ENCODE measurements at places on chromosomes 4 and X.
A peak's percentile ranks its signal among the peaks of the same experiment; 100 is the strongest.

GRCh38 chrX:25015486-25016360 lies at the start of gene ARX:
Gene ARX, minus strand, starts transcription at chrX:25015965. Its CDS starts 228 bp downstream, at chrX:25015737.
- no peak for DNase-seq

DNA sequence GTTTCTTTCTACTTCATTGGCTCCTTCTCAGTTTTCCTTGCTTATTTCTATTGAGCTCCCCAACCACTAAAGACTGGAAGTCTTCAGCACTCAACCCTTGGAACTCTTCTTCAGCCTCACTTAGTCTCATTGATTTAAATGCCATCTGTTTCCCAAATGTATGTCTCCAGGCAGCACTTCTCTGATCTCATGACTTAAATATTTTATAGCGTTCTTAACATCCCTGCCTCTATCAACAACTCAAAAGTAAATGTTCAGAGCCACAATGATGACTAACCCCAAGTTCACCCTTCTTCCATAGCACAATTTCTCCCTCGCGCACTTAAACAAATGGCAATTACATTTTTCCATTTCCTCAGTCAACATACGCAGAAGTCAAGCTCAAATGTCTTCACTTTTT lies 1393.3 kb downstream of the ARAP2 start:
- no peak for DNase-seq

- DNase-seq: no peak
These were observed 73.1 kb downstream of the PHEX start for GRCh38 chrX:22105231-22105630.

DNA sequence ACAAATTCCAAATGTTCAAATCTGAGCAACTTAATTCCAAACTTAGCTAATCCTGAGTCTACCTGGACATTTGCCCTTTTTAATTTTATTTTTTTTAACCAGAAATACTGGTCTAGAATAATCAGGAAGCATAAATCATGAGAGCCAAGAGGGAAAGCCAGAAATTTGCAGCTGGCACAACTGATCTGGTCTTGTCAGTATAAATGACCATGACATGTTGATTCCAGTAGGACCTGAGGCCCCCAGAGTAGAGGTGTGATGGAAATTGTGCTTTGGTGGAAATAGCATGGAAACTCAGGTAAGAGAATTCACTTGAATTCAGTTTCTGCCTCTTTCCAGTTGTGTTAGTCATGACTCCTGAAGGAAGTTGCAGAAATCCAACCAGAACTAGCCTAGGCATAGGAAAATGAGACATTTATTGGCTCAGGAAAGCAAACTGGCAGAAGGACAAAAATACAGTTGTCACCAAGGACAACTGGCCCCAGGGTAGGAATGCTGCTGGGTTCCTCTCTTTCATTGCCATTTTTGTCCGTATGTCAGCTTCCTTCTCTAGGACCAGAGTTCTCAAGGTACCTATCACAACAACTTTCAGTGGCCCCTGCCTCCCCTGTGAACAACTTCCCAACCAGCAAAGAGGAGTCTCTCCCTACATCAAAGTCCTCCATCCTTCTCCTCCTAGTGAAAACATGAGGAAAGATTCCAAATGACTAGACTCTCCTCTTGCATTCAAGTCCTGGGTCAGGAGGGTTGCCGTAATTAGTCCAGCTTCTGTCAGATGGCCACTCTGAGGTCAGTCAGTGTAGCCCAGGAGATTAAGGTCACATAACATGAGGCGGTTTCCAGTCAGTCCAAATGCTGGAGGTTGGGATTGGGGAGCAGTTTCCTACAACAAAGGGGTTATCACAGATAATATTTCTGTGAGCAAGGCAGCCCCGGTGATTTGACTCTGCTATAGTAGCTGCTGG lies 29.3 kb upstream of the MYOZ2 start:
- DNase-seq: no peak

DNA sequence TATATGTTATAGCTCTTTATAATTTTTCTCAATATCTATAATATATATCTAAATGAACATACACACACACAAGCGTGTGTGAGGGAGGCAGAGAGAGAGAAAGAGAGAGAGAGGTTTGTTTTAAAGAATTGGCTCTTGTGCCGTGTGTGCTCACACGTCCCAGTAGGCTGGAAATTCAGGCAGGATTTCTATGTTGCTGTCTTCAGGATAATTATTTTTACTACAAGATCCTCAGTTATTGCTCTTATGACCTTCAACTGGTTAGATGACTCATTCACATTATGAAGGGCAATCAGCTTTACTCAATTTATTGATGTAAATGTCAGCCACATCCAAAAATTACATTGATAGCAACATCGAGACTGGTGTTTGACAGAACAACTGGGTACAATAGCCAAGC lies 1520.7 kb upstream of the PCDH7 start:
- no peak for DNase-seq

DNA sequence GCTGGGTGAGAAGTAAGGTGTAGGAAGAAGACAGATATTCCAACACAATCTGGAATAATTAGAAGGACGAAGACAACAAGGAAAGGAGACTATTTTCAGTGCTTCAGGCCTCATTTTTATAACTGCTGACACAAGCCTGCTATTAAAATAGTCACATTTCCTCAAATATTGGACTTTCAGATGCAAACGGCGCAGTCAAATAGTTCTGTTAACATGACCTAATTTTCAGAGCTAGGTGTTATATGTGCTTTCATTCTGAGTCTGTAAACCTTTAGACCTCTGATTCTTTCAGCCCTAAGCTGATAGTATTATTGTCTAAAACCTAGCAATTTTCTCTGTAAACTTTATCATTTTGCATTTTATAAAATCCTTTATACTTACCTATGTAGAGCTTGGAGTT lies 261.5 kb downstream of the IL1RAPL1 start:
- DNase-seq: no peak

DNA sequence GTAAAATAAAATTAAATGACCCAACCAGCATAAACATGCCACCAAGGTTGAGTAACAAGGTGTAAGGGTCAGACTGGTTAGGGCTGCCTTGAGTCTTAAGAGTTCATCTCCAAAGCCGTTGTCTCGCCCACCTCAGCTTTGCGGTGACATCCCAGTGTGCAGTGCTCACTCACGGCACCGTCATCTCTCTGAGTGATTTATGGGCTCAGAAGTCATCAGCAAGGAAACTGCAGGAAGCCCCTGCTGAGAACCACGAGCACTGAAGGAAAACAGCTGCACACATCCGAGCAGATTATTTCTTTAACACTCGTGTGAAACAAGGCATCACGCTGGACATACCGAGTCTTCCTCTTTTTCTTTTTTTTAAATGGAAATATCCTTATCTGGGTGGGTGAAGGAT lies 411.1 kb downstream of the TRIML1 start:
- no peak for DNase-seq

DNA sequence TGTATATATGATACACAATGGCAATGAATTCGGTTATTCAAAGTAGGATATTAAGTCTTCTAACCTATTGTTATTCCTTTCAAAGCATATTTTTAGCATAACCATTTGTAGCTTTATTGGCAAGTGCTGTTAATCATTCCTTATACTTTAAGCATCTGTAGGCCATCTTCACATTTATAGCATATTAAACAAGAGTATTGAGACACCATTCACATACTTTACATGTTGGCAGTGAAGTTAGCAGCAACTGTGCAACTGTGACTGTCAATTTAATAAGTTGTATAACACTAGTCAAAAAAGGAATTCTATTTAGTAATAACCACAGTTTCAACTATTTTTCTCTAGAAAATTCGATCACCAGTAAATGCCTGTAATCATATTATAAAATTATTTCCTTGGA lies 107.3 kb upstream of the MYOZ2 start:
- DNase-seq: no peak

- no peak for DNase-seq
These were observed 309.6 kb upstream of the DDX53 start for GRCh38 chrX:22690116-22690515.

DNA sequence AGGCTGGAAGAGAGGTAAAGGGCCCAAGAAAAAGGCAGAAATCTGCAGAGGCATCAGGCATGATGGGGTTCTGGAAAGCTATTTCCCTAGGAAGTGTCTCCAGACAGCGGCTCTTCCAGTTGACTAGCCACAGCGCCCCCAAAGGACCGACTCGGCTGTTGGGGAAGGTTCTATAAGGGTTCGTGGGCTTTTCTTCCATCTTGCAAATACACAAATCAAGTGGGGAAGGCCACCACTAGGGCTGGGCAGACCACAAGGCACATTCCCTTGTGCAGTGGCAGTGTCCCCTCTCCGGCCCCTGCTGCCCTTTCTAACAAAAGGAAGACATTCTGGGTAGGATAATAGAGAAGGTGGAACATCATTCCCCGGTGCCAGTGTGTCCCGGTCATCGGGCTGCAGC lies 18.2 kb downstream of the BCOR start:
- no peak for DNase-seq

GRCh38 chrX:22748093-22748999 lies 251.4 kb upstream of the DDX53 start:
- DNase-seq: peak; percentile 3

- no peak for DNase-seq
These were observed 6.7 kb downstream of the DOCK11 start for GRCh38 chrX:118502161-118502789.

- no peak for DNase-seq
These were observed 297.6 kb downstream of the IDS start for GRCh38 chrX:149207518-149207917.

GRCh38 chr4:109365939-109366338 lies 63.5 kb upstream of the COL25A1 start:
- DNase-seq: no peak

DNA sequence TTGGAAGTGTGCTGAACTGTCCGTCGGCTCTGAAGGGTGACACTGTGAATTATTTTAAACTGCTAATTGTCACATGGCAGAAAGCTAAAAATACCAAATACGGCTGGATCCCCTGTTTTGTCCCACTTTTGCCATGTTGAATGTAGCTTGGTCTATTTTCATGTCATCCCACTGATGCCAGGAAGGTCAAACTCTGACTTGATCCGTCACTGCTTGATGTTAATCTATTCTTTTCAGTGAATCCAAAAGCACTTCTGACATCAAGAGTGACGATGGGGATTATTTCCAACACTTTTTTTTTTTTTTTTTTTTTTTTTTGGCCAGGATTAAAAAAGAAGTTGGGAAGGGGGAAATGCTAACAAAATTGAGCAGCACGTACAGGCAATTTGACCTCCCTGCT lies 734.6 kb upstream of the TENM3 start:
- no peak for DNase-seq

All from stimulated activated CD4-positive, alpha-beta T cell treated with anti-CD3 and anti-CD28 coated beads, Interleukin-1b, Interleukin-23, amount 100 ng/mL, for 1 hour (primary cell).